ENCODE measurements at places on chromosomes 4 and X.

DNA sequence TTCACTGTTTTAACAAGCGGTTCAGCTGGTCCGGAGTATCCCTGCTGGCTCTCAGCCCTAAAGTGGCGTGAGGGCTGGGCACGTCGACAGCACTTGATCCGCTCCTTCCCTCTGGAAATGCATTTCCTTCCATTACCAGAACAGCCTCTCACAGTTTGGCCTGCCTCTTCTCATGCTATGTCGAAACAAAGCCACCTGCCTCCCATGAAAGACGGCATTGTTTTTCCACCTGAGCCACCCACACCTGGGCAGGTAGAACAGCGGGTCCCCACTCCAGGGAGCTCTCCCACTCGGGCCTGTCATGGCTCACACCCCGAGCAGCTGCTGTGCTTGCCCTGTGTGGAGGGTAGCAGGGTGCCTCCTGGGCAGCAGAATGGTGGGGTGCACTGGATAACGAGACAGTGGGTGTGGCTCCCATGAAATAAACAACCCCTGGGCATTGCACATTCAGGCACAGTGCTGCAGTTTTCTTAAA lies 86.2 kb downstream of the FHDC1 start:
- no peak for DNase-seq

GRCh38 chr4:155708782-155709181 lies 42.1 kb downstream of the GUCY1A1 start:
- DNase-seq, result no peak

DNA sequence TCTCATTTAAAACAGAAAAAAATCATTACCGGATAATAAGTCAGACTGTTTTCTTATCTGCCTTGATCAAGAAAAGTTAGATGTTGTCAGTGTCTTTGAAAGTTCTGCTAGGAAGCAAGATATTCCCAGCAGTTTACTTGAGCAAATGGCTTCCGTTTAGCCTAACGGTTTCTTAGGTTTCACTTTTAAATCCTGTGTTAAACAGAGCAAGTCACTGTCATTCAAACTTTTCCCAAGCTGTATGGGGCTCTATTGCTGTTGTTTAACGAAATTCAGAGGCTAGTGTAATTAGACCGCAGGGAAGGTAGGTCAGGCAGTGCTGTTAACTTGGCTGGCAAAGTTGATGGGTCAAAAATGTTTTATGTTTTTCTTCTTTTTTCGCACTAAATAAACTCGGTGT lies 80.3 kb upstream of the NEIL3 start:
- no peak for DNase-seq

DNA sequence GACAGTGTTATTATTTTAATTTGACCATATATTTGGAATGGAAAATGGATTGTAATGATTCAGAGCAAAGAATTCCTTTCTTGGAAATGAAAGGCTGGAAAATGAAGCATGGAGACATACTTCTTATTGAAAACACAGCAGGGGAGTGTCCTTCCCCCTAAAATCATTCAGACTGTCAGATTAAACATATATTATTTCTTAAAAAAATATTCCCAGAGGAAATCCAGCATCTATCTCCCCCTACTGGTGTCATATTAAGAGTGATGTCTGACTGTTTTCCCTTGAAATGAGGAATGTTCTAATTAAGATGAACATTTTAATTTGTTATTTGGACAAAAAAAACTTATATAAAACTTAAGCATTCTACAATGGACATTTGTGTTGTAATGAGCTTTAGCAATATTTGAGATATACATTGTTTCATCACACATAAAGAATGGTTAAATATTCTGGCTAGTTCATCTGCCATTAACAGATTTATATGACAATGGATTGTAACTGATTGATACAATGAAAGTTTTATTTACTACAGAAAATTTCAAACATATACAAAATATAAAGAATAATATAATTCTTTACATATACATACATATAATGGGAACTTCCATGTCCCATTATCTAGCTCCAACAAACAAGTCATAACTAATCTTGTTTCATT lies 264.6 kb downstream of the SPRY1 start:
- DNase-seq, result no peak

- no peak for DNase-seq
Measured at GRCh38 chrX:36445566-36445965, 526.0 kb downstream of the CFAP47 start.

DNA sequence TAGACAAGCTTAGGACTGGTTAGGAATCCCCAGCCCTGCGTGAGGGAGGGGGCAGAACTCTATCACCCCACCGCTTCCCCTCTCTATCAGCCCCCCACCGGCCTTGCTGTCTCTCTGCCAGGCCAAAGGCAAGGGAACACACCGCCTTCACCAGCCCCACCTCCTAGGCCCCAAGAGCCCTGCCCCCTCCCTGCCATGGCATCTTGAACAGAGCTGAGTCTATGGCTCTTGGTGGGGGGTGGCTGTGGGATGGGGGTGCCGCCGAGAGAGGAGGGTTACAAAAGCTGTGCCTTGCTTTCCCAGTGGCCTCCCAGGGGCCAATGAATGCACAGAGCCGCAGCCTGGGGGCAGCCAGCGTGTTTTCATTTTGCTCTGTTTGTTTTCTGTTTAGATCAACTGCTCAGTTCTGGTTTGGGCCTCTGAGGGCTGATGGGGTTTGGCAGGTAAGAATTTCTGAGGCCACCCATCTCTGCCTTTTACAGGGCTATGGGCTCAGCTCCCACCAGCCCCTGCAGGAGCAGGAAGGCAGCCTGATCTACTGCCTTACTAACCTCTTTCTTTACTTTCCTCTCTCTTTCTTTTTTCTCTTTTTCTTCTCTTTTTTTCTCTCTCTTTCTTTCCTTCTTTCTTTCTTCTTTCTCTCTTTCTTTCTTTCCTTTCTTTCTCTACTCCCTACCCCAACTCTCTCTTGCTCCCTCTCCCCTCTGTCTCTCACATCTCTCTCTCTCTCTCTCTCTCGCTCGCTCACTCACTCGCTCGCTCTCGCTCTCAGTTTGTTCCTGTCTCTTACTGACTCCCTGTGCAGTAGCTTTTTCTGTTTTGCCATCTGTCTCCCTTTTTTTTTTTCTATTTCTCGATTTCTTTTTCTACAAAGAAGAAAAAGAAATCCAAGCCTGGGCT lies 128.3 kb downstream of the PJA1 start:
- no peak for DNase-seq
